Sciatic nerve (tissue), 2 donors: ENCODE measurements at places on chromosomes 16 and 17.

GRCh38 chr17:73856556-73856955 lies 212.3 kb upstream of the SDK2 start:
- no peak for DNase-seq

DNA sequence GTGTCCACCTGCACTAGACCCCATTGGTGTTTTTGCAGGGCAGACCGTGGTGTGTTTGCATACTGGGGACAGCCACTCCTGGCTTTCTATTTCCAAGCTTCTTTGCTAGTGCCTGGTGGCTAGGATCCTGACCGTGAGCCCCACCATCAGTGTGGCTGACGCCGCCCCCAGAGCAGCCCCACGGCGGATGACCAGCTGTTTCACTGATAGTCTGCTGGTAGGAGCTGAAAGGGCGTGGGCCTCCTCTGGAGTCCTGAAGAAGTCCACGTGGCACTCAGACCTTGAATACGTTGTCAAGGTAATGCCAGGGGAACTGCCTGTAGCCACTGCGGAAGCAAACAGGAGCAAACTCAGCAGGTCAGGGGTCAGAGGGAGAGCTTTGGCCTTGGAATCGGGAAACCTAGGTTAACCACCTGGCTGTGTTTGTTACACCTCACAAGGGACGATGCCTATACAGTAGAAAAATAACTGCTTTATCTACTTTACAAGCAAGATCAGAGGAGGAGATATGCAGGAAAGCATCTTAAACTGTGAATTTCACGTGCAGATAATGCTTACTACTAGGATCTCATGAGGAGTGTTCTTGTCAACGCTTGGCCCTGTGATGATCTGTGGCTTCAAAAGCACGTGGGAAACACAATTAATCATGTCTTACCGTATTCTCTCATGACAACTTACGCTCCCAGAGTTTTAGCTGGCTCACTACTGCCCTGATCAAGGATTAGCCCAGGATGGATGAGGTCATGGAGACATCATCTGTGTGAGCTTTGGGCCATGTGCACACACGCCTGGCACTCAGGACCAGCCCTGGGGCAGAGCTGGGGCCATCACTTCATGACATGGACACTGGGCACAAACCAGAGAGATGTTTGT lies 30.3 kb downstream of the ALDH3A2 start:
- DNase-seq = no peak

- no peak for DNase-seq
Measured at GRCh38 chr16:89737341-89738071, 16.2 kb downstream of the ZNF276 start.

- DNase-seq = no peak
Measured at GRCh38 chr17:53627511-53627910, 195.2 kb upstream of the KIF2B start.

DNA sequence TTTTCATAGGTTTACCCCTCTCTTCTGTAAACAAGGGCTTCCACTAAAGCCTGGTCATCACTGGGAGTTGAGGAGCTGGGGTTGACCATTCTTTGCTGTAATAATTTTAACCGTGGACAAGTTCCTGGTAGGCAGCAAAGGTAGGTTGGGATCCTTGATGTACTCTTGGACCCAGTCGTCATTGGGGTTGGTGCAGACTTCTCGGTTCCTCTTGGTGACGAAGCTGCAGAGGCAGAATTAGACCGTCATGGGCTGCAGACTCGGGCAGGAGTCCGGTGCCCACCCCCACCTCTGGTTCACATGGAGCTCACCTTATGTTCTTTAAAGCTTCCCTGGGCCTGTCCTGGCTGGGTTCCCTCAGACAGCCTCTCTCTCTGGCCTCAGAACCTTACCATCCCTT lies 3.8 kb downstream of the CCL16 start:
- DNase-seq = no peak

GRCh38 chr16:57569306-57569946 lies 27.0 kb downstream of the ADGRG5 start:
- no peak for DNase-seq

- no peak for DNase-seq
Measured at GRCh38 chr17:31130286-31131224, 35.8 kb downstream of the NF1 start.

GRCh38 chr17:50556803-50557202 lies 3.7 kb upstream of the CACNA1G start:
- DNase-seq = no peak

DNA sequence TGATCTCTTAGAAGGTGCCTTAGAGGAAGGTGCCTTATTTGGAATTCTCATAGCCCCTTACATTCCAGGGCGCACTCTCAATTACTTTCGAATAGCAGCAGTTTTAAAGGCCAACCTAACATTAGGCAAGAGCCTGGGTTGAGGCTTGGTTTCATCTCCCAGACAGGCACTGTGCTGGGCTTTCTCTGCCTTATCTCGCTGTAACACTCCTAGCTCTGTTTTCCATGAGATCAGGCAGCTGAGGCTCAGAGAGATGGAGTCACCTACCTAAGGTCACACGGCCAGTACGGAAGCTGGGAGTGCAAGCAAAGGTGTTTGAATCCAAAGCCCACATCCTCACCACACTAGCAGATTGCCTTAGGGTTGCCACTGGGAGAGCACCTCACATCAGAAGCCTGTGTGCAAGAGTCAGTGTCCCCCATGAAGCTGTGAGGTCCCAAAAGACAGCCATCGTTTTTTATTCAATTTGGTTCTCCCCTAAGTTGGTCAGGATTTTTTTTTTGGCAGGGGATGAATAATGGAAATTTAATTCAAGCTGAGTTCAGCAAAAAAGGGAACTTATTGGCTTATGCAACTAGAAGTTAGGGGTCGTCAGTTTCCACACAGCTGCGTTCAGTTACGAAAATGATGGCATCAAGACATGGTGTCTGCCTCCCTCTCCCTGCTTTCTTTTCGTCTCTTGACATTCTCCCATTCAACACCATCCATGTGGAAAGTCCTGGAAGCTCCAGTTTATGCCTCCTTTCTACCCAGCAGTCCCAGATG lies 206.4 kb downstream of the KATNIP start:
- DNase-seq = no peak

GRCh38 chr16:89198417-89199240 lies 1.7 kb downstream of the SLC22A31 start:
- DNase-seq = peak; percentile 53

DNA sequence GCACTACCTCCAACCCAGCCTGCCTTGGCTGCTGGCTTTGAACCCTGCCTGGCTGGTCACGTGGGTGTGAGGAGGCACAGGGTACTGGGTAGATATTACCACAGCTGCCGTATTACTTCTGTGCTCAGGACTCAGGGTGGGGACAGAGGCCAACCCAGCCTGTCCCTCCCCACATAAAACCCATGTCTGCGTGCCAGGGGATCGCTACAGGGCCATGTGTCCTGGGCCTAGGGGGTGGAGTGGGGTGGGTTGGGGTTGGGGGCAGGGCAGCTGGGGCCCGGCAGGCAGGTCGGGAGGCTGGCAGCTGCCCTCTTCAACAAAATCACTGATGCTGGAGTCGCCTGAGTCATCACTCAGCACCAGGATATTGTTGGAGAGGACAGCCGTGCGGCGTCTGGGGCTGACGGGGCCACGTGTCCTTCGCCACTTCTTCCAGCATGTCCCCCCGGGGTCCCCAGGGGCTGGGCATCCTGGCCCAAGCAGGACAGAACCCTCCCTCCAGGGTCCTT lies 39.7 kb upstream of the PVALEF start:
- no peak for DNase-seq

DNA sequence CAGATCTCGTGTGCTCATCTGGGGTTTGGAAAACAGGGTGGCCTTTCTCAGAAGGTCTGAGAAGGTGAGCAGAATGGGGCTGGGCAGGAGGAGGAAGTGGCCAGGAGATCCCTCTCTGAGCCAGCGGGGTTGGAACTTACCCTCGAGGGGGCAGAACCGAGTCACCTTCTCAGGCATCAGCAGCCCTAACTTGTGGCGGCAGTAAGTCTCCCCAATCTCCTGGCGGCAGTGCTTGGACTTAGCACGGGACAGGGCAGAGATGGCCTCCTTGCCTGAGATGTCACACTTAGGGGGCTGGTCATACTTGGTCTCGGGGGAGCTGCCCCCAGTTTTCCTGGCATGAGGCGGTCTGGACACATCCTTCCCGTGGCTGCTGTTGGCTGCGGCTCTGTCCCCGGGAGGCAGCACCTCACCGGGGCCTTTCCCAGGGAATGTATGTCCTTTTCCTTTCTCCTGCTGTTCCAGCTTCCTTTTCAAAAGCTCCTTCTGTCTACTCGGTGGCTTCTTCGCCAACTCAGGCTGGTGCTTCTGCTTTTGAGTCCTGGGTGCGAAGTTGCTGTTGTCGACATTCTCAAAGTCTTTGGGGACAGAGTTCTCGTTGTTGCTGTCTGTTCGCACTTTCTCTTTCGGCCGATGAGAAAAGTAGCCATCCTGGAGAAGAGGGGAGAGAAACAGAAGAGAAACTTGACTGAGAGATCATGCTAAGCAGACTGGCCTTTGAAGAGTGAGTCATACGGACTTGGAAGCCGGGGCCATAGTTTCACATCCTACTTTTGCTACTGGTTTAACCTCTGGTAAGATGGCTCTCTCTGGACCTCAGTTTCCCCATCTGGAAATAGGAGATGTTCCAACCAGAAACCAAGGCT lies 211.7 kb downstream of the XYLT1 start:
- DNase-seq = no peak

DNA sequence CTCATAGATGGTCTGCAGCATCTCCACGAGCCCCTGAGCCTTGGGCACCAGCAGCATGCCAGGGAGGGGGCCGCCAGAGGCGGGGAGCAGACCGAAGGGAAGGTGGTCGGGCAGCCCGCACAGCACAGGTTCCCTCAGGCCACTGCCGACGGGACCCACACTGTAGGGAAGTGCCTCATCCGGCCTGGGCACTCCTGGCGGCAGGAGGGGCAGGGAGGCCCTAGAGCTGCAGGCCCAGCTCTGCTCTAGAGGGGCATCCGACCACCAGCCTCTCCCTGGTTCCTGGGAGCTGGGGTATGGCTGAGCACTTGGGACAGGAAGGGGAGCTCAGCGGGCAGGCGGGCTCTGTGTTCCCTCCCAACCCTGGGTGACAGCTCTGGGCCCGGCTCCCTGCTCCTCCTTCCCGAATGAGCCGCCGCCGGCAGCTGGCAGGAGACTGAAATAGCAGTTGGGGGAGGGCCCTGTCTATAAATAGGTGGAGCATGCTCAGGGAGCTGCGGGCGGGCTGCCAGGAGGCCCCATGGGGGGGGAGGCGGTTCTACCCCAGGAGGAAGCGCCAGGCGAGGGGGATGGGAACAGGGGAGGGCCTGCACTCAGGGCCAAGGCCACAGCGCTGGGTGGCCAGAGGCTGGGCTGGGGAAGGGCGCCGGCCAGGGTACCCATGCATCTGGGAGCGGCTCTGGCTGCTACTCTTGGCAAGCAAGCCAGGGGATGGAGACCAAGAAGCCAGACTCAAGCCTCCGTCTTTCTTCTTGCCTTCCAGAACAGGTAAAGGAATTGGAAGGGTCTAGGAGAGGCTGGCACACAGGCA lies 12.4 kb downstream of the HDAC5 start:
- peak; percentile 99 for DNase-seq

DNA sequence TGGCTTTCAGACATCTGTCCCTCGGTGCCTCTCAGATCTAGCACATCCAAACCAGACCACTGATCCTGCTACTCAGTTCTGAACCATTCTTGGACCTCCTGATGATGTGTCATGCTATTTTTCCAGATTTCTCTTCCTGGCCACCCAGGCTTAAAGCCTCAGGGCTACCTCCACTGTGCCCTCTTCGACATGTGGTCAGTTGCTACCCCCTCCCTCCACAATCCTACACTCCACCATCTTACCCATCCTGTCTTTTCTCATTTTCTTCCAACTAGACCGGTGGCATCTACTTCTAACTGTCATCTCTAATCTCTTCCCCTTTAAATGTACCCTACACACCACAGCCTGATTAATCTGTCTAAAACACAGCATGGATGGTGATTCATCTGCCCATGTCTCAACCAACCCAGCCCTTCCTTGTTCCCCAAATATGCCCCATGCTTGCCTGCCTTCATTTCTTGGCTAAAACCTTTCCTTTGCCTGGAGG lies 478.6 kb downstream of the SLC39A11 start:
- no peak for DNase-seq

DNA sequence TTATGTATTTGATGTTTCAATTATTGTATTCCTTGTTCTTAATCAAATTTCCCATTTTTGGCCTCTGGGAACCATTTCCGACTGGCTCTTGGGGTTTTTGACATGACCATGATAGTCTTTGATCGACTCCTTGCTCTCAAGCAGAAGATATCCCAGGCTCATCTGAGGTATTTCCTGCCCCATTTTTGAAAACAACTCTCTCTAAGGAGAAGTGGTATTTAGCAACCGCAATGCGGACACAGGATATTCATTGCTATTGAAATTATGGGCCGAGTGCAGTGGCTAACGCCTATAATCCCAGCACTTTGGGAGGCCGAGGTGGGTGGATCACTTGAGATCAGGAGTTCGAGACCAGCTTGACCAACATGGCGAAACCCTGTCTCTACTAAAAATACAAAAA lies 5.5 kb downstream of the TANGO6 start:
- DNase-seq = no peak

DNA sequence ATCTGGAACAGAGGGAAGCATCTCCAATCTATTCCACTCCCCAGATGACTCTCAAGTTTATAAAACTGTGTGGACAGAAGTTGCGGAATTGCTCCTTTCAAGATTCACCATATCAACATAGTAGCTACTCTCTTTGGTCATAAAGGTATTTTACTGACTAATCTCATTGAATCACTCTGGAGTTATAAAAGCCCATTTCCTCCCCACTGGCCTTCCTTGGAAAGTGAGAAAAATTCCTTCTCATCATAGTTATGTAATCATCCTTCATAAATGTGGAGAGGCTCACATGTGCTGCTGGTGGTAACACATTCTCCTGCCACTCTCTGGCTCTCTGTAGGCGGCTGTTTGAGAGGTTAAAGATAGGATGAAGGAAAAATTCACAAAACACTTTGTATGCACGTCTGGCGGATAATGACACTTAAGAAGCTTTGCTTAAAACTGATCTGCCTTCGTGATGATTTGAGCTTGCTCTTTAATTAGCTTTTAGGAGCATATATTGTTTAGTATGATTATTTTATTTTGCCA lies 1034.0 kb upstream of the EEF2KMT start:
- DNase-seq = no peak

DNA sequence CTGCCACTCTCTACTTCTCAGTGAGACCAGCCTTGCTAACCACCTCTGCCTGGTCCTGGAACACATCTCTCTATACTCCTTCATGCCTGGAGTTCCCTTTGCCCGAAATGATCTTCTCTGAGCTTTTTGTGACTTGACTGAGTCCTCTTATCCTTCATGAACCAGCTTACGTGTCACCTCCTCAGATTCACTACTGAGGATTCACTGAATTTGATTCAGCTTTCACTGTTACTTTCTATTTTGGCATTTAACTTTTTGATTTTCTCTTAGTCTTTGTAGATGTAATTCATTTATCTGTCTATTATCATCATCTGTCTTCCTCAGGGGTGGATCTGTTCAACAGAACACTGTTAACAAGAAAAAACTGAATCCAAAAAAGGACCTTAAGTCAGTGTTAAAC lies 95.6 kb downstream of the RPGRIP1L start:
- no peak for DNase-seq
